CD4-positive, alpha-beta memory T cell (primary cell): ENCODE measurements at places on chromosomes 3 and 15.
A peak's percentile ranks its signal among the peaks of the same experiment; 100 is the strongest.

GRCh38 chr3:4417449-4417848, 49.6 kb downstream of the SUMF1 start:
- DNase-seq, result no peak

DNA sequence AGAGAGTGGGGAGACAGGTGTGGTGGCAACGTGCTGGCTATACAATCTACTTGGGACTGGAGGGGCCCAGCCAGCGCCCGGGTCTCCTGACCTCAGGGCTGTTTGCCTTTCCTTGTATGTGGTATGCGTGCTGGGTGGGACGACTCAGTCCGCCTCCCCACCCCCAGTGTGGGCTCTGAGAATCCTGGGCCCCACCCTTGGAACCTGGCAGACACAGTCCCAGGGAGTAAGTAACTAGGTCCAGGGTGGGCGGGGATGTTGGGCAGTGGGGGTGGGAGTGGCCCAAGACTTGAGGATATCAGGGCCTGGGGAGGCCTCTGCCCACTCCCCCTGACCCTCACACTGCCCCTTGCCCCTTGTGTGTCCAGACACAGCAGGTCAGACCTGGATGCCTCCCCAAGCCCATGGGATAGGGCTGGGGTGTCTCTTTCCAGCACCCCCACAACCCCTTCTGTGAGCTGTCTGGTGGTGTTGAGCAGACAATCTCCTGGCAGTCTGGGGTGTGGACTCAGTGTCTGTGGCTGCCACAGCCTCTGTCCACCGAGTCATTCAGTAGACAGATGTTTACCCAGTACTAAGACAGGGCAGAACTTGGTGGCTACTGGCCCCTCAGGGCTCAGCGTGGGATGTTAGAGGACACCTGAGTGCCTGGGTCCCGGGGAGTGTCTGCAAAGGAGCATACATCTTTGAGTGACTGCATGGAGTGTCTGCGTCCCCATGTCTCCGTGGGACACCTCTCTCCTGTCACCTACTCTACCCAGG, 1.3 kb downstream of the CHST13 start:
- DNase-seq, result no peak

DNA sequence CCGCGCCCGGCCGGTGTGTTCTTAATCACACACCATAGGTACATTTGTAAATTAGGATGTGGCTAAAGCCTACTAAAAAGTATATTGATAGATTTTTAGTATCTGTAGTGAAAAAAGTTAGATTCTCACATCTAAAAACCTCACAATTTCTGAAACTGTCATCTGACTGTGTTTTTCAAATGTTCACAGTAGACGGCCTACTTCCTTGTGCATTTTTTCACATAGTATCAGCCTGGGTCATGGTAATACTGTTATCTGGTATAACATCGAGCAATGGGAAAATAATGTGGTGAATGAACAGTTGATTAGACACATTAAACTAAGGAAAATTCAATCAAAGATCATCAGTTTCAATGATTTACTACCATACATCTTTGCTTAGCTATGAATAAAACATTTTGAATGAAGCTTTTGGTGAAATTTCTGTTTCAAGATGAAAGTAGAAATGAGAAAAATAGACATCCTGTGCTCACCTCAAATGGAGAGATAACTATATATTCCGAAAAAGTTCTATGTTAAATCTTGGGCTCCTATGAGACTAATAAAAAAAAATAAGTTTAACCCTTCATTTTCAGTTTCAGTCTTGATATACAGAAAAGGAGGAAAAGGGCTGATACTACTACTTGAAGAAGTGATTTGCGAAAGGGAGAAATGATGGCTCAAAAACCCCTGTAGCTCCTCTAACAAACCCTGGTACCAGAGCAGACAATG, 262.7 kb downstream of the ZBTB20 start:
- no peak for DNase-seq

DNA sequence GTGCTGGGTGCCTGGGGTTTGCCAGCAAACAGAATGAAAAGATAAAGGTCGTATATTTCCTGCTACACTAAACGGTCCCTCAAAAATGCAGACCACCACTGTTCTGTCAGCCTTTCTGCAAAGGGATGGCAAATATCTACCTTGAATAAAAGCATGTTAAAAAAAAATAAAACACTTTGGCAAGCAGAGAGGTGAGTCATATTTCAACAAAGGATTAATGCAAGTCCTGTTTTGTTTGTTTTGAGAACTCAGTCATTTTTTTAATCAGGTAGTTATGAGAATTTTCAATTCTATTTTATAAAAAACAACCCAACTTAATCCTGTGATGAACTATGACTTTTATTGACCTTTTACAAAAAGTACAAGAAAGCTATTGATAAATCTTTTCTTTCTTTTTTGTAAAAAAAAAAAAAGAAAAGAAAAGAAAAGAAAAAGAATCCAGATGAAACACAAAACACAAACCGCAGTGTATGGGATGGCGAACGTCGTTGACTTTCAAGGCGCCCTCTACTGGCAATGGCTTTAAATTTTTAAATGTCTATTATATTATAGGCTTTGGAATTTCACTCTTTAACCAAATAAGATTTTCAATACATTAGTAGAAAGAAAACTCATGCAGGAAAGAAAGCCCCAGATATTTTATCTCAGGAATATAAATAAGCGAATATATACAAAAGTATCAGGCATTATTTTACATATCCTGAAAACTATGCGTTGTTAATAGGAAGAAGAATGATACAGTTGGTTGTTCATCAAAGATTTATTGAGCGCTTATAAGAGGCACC, 87.8 kb downstream of the NCEH1 start:
- DNase-seq, result peak; percentile 21

GRCh38 chr3:101851072-101851770, 1.9 kb downstream of the NFKBIZ start:
- no peak for DNase-seq

DNA sequence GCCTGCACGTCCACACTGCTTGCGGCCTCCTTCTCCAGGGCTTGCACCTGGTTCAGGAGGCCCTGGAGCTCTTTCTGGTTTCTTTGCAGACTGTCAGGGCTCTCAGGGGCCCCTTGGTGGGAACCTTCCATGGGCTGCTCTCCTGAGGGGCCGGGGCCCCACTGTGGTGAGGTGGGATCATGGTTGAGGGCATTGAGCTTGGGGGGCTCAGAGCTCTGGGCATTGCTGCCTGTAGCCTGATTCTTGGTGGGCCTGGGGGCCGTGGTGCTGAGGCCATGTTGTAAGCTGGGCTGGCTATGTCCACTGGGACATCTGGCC, 7.5 kb downstream of the XIRP1 start:
- no peak for DNase-seq

- no peak for DNase-seq
Observed at GRCh38 chr3:172449466-172450149, 1.4 kb upstream of the GHSR start.

- no peak for DNase-seq
Observed at GRCh38 chr3:169266351-169266750, 397.2 kb downstream of the MECOM start.

GRCh38 chr3:60579734-60580133, 671.5 kb downstream of the FHIT start:
- no peak for DNase-seq

- no peak for DNase-seq
Observed at GRCh38 chr15:39783244-39783820, 691 bp upstream of the FSIP1 start.

GRCh38 chr15:40330368-40330836, 6.9 kb downstream of the INAFM2 start:
- DNase-seq, result no peak

DNA sequence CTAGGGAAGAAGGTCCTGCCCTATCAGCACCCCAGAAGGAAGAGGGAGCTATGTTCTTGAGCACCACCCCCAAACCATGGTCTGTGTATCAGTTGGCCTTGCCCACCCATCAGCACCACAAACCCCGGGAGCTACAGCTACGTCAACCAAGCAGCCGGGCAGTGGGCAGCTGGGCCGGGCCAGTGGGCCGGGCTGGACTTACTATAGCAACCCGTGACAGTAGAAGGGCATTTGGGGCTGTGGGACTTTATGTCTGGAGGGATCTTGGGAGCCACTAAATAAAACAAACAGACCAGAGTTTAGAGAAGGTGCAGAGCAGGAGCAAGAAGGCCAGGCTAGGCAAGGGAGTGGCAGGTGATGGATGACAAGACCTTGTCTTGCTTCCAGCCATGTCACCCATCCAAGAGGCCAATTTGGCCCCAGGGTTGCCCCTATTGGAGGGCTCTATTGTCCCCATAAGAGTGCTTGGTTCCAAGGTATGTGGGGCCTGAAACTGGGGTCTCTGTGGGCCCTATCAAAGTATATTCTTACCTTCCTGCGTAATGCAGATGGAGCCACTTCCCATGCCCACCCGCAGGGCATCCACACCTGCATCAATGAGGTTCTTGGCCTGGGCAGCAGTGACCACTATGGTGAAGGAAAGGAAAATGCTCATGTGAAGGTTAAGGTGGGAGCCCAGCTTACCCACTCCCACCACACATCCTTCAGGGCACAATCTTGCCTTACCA, 3.2 kb downstream of the IMPDH2 start:
- DNase-seq, result no peak

GRCh38 chr15:63046917-63047760, 4.6 kb downstream of the TPM1 start:
- DNase-seq, result no peak

DNA sequence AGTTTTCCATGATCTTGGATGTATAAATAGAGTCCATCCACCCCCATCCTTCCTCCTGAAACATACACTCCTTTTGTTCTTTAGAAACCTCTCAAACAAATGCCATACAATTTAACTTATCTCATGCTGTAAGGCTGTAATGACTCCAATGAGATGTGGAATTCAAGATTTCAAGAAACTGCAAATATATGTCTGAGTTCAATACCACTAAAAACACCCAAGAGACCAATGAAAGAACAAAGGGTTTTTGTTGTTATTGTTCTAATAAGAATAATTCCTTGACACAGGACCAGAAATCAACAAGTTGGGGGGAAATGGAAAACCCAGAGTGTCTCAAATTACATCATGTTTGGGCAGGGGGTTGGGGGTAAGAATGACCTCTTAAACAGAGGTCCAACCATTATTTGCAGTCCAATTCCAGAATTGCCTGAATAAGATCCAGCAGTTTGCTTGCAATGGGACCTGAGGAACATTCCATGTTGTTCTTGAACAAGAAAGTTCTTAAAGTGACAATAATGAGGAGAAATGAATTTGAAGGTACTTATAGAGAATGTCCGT, 48.6 kb upstream of the TGFBR2 start:
- DNase-seq, result no peak

- no peak for DNase-seq
Observed at GRCh38 chr3:33358172-33358781, 81.0 kb downstream of the FBXL2 start.

- no peak for DNase-seq
Observed at GRCh38 chr3:197960694-197961581, 921 bp downstream of the LMLN start.

DNA sequence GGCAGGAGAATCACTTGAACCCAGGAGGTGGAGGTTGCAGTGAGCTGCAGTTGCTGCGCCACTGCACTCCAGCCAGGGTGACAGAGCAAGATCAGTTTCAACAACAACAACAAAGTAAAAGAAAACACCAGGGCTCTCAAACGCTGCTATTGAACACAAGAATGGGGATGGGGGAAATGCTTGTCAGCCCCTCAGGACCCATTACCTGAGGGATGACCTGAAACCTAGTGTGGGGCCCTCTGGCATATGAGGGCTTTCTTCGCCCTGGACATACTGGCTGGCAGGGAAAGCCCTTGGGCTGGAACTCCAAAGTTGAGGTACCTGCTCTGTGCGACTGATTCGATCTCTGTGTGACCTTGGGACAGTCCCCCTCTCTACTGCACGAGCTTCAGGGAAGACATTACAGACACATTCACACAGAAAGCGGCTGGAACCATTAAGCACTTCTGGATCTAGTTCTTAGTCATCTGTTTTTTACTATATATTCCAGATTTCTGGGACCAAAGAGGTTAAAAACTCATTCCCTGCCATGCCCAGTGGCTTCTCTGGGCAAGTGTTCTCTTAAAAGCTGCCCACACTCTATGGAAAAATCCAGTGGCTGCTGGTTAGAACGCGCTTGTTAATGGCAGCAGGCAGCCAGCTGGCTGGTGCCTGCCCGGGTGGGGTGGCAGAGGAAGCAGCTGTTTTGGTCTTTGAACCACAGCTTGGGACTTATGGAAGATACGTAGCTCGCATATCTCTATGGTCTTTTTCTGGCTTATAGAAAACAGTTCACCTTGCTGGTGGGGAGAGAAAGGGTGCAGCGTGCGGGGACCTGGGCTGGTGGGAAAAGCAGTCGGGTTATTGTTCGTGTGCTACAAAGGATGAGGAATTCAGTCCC, 57.2 kb downstream of the ATP1B3 start:
- no peak for DNase-seq

- DNase-seq, result peak; percentile 48
Observed at GRCh38 chr3:25783661-25784512, 644 bp upstream of the NGLY1 start.

DNA sequence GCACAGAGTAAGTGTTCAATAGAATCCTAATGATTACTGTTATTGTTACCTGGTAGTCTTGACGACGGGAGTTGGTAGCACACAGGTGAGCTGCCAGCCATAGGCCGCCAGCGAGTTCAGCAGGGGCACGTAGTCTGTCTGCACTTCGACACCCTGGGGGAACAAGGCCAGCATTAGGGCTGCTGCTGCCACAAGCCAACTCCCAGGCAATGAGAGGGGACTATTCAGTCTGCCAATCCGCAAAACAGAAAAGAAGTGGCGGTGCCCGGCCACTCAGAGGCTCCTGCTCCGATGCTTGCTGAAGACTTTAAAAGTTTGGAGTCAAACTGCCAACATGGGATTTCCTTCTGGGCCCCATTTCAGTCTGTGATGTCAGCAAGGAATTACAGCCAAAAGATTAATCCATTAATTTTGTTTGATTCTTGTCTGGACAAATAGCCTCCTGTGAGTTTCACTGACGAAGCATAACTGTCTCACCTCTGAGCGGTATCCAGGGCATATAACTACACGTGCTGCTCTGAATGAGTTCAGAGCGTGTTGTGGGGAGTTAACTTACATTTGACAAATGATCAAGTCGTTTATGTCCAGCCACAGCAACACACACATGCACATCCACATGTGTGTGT, 61.8 kb downstream of the OXNAD1 start:
- DNase-seq, result no peak

DNA sequence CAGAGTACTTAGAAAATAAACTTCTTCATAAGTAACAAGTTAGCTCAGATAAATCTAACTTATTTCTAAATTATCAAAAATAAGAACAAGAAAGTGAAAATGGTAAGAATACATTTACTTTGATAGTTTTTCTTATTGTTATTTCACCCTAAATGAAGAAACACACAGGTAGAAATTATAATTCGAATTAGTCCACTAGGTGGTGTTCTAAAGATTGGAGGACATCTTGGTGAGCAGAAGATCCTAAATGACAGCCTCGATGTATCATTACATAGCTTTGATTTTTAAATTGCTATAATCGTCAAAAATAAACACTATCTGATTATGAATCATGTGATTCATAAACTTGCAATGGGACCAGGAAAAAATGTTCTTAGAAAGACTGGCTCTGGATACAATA, 280.8 kb upstream of the UBE2E2 start:
- DNase-seq, result no peak

GRCh38 chr3:45508483-45509037, 86.0 kb upstream of the LIMD1 start:
- no peak for DNase-seq
